ENCODE measurements at places on chromosomes 11 and 22.

GRCh38 chr11:111305162-111305802, 6.9 kb downstream of the POU2AF3 start:
- DNase-seq: no peak

- no peak for DNase-seq
Measured at GRCh38 chr22:33723915-33724314, 196.4 kb downstream of the LARGE1 start.

- DNase-seq: no peak
Measured at GRCh38 chr11:17154409-17155159, 53.2 kb downstream of the PIK3C2A start.

GRCh38 chr11:10323793-10324170, 18.9 kb downstream of the ADM start:
- DNase-seq: no peak

DNA sequence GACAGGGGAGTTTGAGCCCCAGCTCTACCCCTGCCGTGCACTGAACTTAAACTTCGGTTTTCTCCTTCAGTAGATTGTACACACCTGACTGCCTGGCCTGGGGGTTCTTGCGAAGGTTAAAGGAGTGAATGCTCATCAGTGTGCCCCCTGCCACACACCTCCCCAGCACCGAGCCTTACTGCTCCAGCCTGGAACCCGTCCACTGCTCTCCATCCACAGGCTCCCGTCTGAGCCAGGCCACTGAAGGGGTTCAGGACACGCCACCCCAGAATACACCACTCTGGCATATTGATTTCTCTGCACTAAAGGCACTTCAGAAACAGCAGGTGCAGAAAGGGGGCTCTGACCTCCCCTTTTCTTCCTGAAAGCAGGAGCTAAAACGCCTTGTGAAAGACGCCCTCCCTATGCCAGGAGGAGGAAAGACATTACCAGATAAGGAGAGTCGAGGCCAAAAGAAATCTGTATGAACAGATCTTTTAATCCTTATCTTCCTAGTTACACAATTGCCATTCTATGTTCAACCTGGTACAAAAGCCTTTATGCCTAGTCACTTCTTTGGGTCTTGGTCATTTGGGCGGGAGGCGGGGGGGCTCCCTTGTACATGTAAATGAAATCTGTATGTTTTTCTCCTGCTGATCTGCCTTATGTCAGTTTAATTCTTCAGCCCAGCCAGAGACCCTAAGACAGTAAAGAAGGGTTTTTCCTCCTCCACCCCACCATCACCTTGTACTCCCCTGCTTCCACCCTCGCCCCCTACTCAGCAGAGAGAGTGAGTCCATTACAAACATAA, 1.9 kb upstream of the SSTR3 start:
- no peak for DNase-seq

GRCh38 chr11:14224395-14224794, 134.6 kb downstream of the RRAS2 start:
- DNase-seq: no peak

GRCh38 chr11:68962527-68963250, 18.1 kb downstream of the MRGPRD start:
- no peak for DNase-seq

DNA sequence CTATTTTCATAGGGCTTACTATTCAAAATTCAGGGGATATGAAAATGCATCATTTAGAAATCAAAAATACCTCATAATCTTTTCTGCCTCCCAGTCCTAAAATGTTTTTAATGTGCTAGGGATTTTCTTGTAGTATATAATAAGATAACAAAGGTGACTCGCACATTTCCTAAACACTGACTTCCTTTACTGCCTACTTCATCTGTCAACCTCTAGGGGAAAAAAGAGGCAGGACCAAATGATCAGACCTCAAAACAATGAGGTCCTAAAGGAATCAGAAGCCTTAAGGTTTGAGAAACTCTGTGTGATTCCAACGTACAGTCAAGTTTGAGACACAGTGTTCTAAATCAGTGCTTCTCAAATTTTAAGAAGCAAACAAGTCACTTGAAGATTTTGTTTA, 56.1 kb upstream of the POU2AF2 start:
- no peak for DNase-seq

All from colonic mucosa (tissue), 4 donors.